ENCODE measurements at places on chromosomes 13 and 19.

DNA sequence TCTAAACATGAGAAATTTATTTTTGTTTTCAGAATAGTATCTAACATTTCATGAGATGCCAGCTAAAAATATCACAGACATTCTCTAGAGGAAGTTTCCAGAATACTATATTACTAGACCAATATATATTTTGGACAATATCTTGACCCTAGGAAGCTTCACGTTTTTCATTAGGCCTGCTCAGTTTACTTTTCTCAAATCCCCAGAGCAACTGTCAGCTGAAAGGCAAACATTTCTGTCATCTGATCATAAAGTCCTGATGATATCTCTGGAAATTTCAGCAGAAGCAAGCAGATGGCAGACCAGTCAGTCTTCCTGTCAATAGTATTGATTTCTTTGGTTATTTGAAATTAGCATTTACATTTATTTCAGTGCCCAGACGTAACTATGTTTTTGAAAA is 4.0 kb downstream of the POSTN start:
- no peak for DNase-seq

DNA sequence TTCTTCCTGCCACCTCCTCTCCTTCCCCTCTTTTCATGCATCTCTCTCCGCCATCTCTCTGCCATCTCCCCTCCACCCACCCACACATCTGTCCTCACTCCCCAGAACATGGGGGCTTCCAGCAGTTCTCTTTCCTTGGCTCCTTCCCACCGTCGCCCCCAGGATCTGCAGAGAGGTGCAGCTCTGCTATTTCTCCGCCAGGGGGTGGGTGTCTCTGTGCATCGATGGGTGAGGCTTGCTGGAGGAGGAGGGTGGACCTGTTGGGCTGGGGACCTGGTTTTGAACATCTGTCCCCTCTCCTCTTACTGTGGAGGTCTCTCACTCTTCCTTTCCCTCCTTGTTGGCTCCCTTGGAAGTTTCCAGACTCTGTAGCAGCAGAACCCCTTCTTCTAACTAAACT is 51.7 kb downstream of the MYH14 start:
- no peak for DNase-seq

DNA sequence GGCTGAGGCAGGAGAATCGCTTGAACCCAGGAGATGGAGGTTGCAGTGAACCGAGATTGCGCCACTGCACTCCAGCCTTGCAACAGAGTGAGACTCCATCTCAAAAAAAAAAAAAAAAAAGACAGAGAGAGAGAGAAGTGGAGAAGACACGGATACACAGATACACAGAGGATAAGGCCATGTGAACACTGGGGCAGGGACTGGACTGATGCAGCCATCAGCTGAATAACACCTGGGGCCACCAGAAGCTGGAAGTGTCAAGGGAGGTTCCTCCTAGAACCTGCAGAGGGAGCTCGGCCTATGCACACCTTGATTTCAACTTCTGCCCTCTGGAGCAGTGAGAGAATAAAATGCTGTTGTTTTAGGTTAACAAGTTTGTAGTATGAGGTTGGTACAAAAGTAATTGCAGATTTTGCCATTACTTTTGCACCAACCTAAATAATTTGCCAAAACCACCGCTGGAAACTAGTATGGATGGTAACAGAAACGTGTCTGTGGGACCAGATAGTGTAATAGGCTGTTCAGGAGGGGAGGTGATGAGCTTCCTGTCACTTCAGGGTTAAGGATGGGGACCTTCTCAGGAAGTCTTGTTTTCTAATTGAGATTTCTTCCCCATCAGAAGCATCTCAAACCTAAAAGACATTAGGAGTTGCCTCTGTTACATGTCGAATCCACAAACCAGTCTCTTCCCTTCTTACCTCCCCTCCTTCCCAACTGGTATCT is 36.4 kb upstream of the IGSF23 start:
- no peak for DNase-seq

- no peak for DNase-seq
These were observed 625 bp upstream of the ZNF20 start for GRCh38 chr19:12140545-12141404.

GRCh38 chr19:55320844-55321419 is 4.2 kb downstream of the TMEM150B start:
- DNase-seq, result no peak

DNA sequence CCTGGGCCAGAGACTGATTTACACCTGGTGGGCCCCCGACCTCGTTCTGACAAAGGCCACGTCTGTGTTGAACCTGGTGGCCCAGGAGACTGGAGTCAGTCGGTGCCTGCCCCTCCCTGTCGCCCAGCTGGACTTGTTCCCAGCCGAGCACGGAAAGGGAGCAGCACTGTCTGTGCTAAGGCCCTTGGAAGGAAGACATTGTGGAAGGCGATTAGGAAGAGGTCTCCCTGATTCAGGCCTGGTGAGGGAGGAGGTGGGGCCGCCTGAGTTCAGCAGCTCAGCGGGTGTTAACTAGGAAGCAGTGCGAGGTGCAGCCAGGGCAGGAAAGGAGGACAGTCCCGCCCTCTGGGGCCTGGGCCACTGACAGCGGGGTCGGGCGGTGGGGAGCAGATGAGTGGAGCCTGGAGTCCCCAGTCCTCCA is 64.7 kb downstream of the GPR12 start:
- DNase-seq, result no peak

- no peak for DNase-seq
These were observed 1952.0 kb upstream of the PCDH20 start for GRCh38 chr13:63367522-63368198.

GRCh38 chr13:39037410-39037879 is 444 bp downstream of the PROSER1 start:
- DNase-seq, result no peak

DNA sequence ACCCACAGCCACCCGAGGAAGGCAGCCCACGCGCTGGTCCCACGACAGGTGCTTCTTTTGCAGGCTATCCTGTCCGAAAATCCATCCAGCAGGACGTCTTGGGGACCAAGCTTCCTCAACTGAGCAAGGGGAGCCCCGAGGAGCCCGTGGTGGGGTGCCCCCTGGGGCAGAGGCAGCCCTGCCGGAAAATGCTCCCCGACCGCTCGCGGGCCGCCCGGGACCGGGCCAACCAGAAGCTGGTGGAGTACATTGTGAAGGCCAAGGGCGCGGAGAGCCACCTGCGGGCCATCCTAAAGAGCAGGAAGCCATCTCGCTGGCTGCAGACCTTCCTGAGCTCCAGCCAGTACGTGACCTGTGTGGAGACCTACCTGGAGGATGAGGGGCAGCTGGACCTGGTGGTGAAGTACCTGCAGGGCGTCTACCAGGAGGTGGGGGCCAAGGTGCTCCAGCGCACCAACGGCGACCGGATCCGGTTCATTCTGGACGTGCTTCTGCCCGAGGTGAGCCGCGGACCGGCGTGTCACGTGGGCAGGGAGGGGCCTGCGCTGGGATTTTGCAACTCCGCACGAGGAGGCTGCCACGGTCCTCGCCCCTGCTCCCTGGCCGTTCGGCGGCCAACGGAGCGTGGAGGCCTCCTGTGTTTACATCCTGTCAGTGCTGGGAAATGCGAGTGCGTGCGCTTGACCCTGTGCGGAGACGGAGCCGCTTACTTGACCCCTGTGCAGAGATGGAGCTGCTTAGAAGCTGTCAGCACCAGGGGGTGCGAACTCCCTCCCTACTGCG is 12.9 kb upstream of the NDUFS7 start:
- DNase-seq, result no peak

- no peak for DNase-seq
These were observed 193.8 kb downstream of the URI1 start for GRCh38 chr19:30135797-30136196.

DNA sequence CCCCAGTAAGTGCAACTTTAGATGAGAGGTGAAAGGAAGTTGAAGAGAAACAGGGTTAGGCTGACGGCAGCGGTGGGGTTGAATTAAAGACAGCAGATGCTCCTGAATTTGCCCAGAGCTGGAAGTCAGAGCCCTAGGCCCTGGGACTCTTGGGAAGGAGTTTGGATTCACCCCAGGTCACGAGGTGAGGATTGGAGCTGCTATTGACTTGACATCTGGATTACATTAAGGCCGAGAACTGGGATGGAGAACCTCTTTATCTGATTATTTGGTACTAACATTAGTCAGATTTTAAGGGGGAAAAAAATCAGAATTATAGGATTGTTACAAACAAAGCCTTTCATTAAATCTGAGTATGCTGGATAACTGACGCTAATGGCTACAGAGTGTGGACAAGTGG is 367.2 kb downstream of the ZNF536 start:
- DNase-seq, result no peak

- DNase-seq, result no peak
These were observed 41.7 kb upstream of the VSTM2B start for GRCh38 chr19:29483944-29484581.

DNA sequence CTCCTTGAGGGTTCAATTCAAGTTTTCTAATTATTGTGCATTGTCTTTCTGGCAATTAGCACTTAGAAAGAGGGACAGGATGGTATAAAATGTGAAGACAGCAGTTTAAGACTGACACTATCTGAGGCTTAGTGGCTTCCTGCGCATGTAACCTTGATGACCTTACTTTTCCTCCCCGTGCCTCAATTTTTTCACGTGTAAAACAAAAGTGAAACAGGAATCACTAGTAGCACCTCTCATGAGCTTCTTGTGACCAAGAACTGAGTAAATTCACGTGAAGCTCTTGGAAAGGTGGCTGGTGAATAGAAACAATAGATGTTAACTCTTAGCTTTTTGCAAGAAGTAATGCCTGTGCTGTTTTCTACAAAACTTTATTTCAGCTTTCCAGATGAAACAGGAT is 233.9 kb downstream of the LMO7 start:
- DNase-seq, result no peak

GRCh38 chr13:54742984-54743383 is 1714.4 kb downstream of the OLFM4 start:
- DNase-seq, result no peak

DNA sequence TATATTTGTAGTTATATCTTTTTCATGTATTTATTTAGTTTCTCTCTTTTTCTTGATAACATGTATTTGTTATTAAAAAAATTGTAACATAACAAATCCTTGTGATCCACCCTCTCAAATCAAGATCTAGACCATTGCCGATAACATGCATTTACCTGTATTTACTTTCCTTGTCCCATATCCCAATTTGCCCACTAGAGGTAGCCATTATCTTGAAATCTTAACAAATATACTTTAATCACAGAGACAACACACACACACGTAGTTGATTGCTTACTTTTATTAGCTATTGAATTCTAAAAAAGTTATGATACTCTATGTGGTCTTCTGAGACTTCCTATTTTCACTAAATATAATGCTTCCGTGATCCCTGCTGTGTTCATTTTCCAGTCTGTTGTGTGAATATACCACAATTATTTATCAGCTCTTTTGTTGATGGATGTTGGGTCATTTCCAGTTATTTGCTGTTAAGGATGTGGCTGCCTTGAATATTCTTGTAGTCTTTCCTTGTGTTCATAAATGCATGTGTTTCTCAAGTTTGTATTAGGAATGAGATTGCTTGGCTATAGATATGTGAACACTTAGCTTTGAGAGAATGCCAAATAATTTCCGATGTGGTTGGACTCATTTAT is 31.3 kb upstream of the ZMYM2 start:
- no peak for DNase-seq

DNA sequence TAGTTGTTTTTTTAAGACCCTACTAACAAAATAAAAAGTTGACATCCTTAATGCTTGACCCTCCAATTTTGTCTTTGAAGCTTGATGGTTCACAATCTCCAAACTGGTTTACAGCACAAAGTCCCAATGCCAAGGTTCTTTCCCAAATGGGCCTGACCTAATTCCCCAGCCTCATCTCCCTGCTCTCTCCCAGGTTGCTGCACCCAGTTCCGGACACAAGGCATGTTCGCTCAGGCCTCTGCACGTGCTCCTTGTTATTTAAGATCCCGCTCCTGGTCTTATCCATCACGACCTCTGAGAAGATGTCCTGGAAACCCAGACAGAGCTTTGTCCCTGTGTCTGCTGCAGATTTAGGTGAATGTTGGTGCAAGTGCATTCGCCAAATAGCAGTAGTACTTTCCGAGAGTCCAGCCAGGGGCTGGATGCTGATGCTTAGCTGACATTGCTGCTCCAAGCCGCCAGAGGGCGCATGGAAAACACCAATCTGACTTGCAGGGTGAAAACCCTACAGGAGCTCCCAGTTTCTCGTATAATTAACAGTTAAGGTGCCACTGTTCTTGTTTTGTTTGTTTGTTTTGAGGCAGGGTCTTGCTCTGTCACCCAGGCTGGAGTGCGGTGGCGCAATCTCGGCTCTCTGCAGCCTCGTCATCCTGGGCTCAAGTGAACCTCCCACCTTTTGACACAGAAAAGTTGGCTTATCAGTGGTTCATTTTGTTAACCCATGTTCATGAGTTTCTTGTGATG is 18.5 kb downstream of the LYPD3 start:
- no peak for DNase-seq

GRCh38 chr19:16892868-16893685 is 4.3 kb downstream of the F2RL3 start:
- no peak for DNase-seq

GRCh38 chr13:75881109-75881775 is 245.1 kb downstream of the LMO7 start:
- DNase-seq, result no peak

- no peak for DNase-seq
These were observed 12.7 kb downstream of the NPAS1 start for GRCh38 chr19:47032171-47032811.

- DNase-seq, result no peak
These were observed 47.3 kb upstream of the C13orf42 start for GRCh38 chr13:51158365-51158764.

- DNase-seq, result no peak
These were observed 40.6 kb downstream of the SOHLH2 start for GRCh38 chr13:36173571-36174322.

DNA sequence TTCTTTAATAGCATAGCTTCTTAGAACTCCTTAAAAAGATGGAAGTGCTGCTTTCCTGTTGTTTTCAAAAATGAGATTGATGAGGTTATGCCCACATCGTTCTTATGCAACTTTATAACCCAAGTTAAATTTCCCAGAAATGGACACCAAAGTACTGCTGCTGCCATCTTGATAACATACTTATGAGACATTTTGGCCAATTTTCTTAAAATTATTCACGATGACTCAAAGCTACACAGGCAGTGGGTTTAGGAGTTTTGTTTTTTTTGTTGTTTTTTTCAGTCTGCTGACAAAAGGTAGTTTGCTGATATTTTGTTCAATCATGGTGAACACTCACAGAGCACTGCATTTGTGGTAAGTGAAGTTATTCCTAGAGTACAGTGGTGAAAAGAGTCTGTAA is 54.9 kb upstream of the RFC3 start:
- DNase-seq, result no peak

DNA sequence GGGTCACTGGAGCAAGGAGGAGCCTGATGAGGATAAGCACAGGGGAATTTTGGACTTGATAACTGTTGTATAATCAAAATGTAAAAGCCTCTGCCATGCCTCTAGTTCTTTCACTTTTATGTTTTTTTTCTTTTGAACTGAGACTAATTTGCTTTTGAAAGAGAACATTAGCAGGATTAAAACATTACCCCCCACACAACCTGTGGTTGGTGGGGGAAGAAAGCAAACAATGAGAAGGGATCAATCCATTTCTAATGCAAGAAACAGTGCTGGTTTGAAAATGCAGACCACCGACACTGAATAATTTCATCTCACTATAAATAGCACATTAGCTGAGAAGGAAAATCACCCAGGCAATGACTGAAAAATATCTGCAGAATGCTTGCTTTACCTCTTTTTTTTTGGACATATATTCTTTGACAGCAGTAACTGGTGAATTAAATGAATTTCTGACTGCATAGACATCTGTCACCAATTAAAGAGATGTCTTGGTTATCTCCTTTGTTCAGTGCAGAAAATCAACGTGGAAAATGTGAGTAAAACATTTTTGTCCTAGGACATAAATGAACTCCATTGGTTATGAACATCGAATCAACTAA is 48.6 kb upstream of the TRPC4 start:
- DNase-seq, result no peak
